Hindlimb muscle (tissue), 1 donor: ENCODE measurements at places on chromosomes 16 and 17. TPM values are rescaled to one million over a fixed set of nuclear protein-coding genes. Genes with fewer than 3 reads are reported as not detected.

DNA sequence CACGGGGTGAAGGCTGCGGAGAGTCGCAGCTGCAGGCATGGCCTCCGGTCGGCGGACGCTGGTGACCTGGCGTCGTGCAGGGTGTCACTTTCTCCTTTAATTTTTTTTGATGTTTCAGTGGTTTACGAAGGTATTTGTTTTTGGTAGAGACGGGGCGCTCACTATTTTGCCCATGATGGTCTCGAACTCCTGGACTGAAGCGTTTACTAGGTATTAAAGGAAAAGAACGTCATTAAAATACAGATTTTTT, 17.1 kb downstream of the ZNF213 start:
- no peak for DNase-seq

TMEM114 gene
- not detected for polyA plus RNA-seq

- no peak for DNase-seq
These were observed 48.6 kb downstream of the PITPNC1 start for GRCh38 chr17:67425571-67426160.

DNA sequence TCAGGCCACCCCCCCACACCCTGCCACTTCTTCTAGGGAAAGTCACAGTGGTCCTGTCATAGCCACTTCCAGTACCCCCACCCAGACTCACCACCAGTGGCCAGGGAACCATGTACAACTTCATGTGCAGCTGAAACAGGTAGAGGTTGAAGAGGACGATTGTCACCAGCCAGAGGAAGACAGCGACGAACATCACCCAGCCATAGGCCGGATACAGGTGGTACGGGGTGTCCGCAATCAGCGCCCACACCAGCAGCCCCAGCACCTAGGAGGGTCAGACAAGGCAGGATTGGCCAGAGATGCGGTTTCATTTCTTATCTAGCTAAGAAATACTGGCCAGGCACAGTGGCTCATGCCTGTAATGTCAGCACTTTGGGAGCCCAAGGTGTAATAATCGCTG, 16.7 kb downstream of the ARL2BP start:
- DNase-seq, result no peak

ARMC7 gene
- polyA plus RNA-seq, result 8.1 TPM

DNA sequence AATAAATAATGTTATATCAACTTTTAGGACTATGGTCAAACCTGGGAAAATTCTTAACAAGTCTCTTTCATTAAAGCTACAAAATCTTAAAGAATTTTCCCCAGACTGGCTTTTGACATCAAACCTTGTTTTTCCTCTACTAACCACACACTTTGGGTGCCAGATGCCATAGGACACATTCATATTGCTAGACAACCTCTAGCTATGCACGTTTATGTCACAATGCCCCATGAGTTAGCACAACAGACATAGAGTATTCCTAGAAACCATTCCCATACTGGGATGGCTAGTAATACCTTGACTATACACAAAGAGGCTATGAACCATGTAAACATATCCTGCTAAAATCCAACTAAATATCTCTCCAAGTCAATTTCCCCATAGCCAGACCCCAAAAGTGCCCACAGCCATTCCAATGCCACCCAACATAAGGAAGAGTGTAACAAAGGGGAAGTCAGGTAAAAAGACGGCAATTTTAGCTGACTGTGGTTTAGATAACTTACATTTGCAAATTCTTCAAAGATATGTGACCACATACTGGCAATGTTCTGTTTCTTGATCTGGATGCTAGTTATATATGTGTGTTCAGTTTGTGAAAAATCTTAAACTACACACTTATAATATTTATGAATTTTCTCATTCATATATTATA, 23.4 kb downstream of the SMURF2 start:
- DNase-seq, result no peak

- DNase-seq, result peak; percentile 91
These were observed at the start of gene KLHL11 for GRCh38 chr17:41864836-41865595. Gene KLHL11 (minus strand): TSS chr17:41865423. CDS start chr17:41865370, 53 bp downstream.

GRCh38 chr17:40371261-40371929, 6.9 kb upstream of the GJD3 start:
- no peak for DNase-seq

DNA sequence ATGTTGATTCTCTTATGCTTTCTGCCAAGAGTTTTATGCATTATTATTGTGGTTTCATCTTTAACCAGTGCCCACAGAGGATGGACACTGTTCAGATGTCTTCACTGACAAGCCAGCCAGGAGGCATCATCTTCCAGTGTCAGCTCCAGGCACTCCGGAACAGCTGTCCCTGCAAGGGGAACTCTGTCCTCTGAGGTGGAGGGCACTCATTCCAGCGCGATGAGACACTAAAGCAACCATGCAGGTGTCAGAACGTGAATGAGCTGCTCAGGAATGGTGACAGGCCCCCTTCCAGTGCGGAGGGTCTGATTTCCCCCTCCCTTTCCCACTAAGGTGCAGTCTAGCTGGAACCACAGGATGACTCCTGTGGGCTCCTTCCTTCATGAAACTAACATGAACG, 117.5 kb downstream of the NOG start:
- no peak for DNase-seq

TBC1D3E gene
- not detected for polyA plus RNA-seq

CD300LG gene
- 3.3 TPM for polyA plus RNA-seq

MVP gene
- 26.5 TPM for polyA plus RNA-seq

CMTM3 gene
- polyA plus RNA-seq, result 55.3 TPM
